ENCODE measurements at places on chromosomes 12 and 14.

DNA sequence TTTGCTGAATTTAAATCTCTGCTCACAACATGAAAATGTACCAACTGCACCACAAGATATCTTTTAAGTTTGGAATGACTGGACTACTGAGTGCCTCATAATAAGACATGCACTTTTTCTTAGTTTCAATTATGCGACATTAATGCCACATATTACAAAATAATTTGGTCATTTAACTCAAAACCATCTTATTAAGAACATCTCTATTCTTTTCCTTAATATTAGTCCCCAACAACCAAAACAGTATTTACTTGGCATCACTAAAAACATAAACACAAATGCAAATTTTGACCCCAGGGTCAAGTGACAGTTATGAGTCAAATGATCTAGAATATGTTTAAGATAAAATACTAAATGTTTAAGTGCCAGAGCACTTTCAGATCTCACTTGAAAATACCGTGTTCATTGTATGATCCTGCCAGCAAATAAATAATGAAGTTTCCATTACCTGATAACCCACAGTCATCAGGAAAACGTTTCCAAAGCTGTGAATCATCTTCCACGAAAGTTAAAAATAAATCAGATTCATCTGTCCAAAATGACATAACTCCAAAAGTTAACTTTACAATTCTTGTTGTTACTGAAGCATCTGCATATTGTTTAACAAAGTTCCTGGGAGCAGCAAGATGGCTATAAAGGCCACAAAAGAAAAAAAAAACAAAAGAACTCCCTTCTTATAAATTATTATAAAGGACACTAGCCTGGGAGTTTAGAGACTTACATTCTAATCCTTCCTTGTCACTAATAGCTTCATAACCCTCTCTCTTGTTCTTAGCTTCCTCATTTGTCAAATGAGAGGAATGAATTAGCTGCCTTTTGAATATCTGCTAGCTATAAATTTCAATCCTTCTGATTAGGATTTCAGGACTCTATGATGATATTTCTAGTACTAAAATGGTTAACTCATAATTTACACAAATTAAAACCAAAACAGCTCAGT, 30.5 kb upstream of the AP4S1 start:
- DNase-seq = no peak

DNA sequence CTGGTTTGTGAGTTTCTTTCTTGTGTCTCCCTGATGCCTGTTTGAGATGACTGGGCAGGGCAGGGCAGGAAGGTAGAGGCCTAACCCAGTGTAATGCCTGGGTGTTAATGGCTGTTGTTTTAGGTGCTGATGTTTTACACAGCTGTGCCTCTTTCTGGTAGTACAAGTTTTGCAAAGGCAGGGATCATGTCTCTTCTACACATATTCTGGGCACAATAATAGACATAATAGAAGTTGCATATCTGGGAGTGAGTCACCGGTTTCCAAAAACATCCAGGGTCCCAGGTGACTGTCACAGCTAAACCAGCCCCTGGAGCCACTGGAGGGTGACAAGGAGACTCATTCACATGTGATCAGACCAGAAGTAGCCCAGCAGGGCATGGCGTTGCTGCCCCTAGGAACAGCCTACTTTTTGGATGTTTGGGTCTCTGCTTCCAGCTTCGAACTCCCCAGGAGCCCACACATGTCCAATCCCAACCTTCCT, 18.1 kb downstream of the TPCN1 start:
- no peak for DNase-seq

GRCh38 chr14:41446008-41446407, 160.7 kb upstream of the LRFN5 start:
- no peak for DNase-seq

DNA sequence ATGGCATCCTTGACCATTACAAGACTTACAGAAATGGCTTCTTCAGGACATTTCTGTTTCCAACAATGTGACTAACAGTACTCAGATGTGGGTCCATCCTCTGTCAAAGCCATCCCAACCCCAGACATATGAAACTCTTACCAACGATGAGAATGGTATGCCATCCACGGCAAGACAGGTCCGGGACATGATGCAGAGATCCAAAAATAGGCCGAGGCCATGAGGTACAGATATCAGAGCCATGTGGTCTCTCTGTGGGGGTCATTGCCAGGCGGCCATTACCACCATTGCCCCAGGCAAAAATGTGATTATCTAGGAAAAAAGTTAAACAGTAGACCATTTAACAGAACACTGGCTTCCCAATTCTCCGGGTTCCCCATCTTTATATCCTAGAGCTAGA, 27.5 kb downstream of the ZC2HC1C start:
- DNase-seq = no peak

GRCh38 chr14:97491697-97492096, 694.5 kb downstream of the VRK1 start:
- no peak for DNase-seq

- no peak for DNase-seq
Observed at GRCh38 chr12:121446750-121447149, 46.8 kb downstream of the RNF34 start.

- DNase-seq = no peak
Observed at GRCh38 chr14:99604766-99605298, 825 bp upstream of the CCDC85C start.

DNA sequence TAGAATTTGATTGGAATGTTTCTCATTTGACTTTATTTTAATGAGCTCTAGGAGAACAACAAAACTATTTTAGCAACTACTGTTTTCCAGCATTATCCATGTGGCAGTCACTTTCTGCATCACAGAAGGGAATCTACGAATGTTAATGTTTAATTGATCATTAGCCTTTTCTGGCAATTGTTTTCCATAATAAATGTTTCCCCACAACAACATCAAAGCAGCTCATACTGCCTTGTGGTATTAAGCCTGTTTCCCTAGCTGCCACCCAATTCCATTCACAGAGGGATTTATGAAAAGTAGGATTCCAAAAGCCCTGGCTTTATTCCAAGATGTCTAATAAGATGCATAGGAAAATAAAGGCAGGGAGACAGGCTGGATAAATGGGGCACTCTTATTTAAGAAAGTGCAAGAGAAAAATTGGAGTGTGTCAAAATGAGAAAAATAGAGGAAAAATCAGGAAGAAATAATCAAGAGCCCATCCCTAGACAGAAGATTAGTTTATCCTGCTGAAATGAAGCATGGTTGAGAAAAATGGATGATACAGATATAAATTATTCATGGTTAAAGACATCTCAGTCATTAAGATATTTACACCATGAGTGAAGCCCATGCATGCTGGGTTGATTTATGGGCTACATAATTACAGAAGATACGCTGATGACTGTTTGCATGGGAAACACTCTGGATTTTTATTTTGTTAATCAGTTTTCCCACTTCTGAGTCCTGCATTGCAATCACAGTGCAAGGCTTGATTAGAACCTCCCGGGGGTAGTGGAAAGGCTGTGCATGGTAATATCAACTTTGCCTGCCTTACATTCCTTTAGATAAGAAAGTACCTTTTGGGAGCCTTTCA, 180.3 kb downstream of the HELB start:
- no peak for DNase-seq

Data from stimulated activated CD8-positive, alpha-beta memory T cell treated with anti-CD3 and anti-CD28 coated beads, Interleukin-4, amount 100 ng/mL, for 4 hours (primary cell).